ENCODE measurements at places on chromosomes 6 and 20.
A peak's percentile ranks its signal among the peaks of the same experiment; 100 is the strongest.

DNA sequence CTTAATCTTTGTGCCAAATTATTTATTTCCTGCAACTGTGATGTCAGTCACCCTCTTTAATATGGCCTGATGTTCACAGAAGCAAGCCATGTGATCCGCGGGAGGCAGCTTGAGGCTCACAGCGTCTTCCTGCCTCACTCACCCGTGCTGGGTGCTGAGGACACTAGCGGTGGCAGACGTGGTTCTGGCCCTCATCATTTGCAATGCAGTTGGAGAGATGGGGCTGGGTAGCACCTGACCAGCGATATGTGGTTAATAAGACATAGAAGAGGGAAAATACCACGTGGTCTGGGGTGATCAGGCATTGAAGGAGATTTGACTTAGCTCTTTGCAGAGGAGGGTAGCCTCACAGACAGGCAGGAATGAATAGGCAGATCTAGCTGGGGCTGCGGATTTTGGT lies 264.7 kb downstream of the TMEM242 start:
- DNase-seq = no peak

GRCh38 chr6:15114061-15114460 lies 131.8 kb upstream of the JARID2 start:
- no peak for DNase-seq

GRCh38 chr6:27553123-27553904 lies 80.4 kb upstream of the ZNF184 start:
- DNase-seq = no peak

GRCh38 chr6:73236144-73236750 lies 11.0 kb upstream of the KHDC1L start:
- DNase-seq = no peak

GRCh38 chr6:68427630-68428029 lies 207.5 kb upstream of the ADGRB3 start:
- no peak for DNase-seq

GRCh38 chr6:137820952-137821351 lies 46.1 kb upstream of the TNFAIP3 start:
- DNase-seq = no peak

DNA sequence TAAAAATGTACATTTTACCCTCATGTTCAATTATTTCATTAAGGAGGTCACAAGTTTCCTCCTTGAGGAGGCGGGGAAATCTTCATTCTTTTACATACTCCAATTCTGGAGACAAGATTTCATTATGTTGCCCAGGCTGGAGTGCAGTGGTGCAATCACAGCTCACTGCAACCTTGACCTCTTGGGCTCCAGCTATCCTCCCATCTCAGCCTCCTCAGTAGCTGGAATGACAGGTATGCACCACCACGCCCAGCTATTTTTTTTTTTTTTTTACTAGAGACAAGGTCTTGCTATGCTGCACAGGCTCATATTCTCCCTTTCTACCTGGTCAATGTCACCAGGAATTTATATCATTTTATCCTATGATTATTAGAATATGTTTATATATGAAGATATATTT lies 85.8 kb downstream of the FUT9 start:
- no peak for DNase-seq

DNA sequence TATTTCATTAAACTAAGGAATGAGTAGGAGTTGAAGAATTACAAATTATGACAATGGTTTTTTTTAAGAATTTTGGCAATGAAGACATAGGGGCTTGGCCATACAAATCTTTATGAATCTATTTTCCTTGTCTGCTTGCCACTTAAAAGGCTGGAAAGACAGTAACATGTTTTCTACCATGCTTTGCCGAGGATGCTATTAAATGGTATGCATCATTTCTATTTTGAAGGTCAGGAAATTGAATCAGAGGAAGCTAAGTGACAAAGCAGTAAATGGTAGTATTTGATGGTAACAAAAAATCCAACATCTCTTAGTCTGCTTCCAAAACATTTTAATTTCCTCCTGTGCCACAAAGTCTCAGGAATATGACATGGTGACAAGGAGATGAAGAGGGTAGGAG lies 287.2 kb downstream of the RFPL4B start:
- no peak for DNase-seq

DNA sequence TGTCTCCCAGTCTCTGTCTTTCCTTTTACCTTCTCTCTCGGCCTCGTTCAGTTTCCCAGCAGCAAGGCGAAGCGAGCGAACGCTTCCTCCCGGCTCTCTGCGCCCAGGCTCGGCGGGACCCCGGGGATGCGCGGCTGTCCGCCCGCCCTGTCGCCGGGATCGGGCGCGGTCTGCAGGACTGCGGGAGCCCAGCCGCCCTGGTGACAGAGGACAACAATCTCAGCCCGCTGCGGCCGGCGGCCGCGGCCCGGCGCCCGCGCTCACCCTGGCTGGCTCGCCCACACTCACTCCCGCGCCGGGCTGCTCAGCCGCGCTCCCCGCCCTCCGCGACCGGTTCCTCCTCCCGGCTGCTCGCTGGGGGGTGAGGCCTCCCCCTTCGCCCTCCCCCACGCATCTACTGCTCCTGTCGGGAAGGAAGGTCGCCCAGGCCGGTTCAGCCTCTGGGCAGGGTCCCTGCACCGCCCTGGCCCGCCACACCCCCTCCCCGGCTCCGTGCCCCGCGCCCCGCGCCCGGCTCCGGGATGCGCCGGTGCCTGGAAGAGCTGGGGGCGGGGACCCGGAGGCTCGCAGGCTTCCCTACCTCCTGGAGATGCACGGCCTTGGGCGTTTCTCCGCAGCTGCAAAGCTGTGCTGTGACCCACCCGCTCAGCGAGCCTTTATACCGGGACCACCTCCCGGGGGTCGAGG lies 410 bp downstream of the SYNE1 start:
- peak; percentile 14 for DNase-seq

GRCh38 chr20:35600993-35601973 lies 14.3 kb upstream of the SPAG4 start:
- DNase-seq = peak; percentile 60

GRCh38 chr6:84773133-84773430 lies 8.7 kb upstream of the TBX18 start:
- no peak for DNase-seq

GRCh38 chr20:50062006-50062838 lies 50.7 kb downstream of the UBE2V1 start:
- no peak for DNase-seq

DNA sequence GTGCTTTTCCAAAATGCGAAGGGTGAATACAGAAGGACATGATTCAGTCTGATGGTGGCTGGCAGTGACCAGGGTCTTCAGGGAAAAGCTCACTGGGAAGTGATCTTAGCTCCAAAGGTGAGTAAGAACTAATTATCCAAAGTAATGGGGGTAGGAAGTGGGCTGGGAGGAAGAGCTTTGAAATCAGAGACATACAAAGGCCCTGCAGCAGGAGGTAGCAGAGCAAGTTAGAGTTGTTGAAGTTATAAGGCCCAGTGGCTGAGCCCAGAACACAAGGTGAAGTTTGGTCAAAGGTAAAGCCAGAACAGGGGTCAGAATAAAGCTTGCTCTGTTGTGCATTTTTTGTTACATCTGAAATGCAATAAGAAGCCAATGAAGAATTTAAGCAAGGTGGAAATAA lies 81.2 kb downstream of the PLCB1 start:
- no peak for DNase-seq

- no peak for DNase-seq
Measured at GRCh38 chr20:37870294-37870693, 32.6 kb upstream of the VSTM2L start.

DNA sequence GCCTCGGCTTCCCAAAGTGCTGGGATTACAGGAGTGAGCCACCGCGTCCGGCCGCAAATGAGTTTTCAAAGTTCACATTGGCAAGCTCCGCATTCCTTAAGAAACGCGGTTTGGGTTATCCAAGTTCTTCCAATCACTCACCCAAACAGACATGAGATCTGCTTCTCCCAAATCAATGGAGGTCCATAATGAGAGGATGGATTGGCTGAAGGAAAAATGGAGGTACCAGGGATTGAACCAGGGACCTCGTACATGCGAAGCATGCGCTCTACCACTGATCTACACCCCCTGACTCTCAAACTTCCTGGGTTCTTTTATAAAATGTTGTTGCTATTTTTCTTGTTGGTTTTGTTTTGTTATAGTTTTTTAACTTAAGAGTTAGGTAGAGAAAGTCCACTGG lies 170.0 kb downstream of the GPX5 start:
- DNase-seq = no peak

GRCh38 chr6:127582777-127583462 lies 5.9 kb downstream of the C6orf58 start:
- no peak for DNase-seq

- no peak for DNase-seq
Measured at GRCh38 chr6:113077794-113078193, 730.7 kb downstream of the RFPL4B start.

GRCh38 chr20:46139908-46140482 lies 21.9 kb downstream of the CD40 start:
- no peak for DNase-seq

DNA sequence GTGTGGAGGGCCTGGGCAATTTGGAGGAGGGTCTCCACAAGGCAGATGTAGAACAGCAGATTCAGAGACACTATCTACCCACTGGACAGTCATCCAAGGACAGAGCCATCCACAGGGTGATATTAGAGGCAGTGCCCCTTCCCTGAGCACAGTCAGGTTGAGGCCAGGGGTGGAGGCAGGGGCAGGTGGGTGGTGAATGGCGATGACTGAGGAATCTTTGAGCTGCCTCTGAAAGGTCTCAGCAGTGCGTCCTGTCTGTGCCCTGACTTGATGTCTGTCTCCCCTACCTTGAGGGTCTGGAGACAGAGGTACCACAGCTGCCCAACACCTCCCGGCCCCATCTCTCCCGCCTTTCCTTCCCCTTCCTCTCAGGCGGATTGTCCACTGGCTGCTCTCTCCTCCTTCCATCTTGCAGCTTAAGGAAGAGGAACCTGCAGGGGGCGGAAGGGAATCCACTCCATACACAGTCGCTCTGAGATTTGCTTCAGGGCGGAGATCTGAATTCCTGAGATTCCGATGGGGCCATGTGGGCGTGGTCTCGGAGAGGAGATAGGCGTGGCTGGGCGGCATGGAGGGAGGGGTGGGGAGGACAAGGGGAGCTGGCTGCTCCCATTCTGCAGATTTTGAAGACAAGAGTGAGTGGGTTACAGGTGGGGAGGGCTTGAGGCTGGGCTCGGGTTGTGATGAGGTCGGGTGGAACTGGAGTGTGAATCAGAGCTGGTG lies 1.7 kb downstream of the MUCL3 start:
- no peak for DNase-seq

- no peak for DNase-seq
Measured at GRCh38 chr6:41489120-41489851, 56.9 kb upstream of the FOXP4 start.

- DNase-seq = no peak
Measured at GRCh38 chr6:69771158-69771906, 25.5 kb downstream of the LMBRD1 start.

DNA sequence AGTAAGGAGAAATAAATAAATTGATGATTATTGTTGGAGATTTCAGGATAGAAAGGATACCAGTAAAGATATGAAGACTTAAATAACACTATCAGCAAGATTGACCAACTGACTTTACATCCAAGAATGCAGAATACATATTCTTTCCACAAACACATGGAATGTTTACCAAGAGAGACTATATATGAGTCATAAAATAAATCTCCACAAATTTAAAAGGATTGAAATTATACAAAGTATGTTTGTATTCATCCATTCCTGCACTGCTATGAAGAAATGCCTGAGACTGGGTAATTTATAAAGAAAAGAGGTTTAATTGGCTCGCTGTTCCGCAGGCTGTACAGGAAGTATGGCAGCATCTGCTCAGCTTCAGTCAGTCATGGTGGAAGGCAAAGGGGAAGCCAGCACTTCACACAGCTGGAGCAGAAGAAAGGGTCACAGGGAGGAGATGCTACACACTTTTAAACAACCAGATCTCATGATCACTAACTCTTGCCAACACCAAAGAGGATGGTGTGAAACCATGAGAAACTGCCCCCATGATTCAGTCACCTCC lies 56.7 kb upstream of the TNFRSF21 start:
- no peak for DNase-seq

GRCh38 chr6:16450285-16450684 lies 211.9 kb downstream of the GMPR start:
- no peak for DNase-seq

- DNase-seq = no peak
Measured at GRCh38 chr20:22808628-22809027, 224.3 kb upstream of the FOXA2 start.

DNA sequence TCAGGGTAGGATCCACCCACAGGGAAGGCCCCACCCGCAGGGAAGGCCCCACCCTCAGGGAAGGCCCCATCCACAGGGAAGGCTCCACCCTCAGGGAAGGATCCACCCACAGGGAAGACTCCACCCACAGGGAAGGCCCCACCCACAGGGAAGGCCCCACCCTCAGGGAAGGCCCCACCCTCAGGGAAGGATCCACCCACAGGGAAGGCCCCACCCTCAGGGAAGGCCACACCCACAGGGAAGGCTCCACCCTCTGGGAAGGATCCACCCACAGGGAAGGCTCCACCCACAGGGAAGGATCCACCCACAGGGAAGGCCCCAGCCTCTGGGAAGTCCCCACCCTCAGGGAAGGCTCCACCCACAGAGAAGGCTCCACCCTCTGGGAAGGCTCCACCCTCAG lies 40.5 kb downstream of the KCNQ2 start:
- DNase-seq = no peak

- no peak for DNase-seq
Measured at GRCh38 chr20:16520154-16520553, 53.1 kb downstream of the KIF16B start.

- DNase-seq = no peak
Measured at GRCh38 chr6:117676577-117677218, 1.4 kb downstream of the NUS1 start.

- DNase-seq = no peak
Measured at GRCh38 chr6:21942897-21943296, 349.3 kb downstream of the SOX4 start.

- DNase-seq = no peak
Measured at GRCh38 chr6:3743541-3743940, 8.0 kb downstream of the PXDC1 start.

- DNase-seq = no peak
Measured at GRCh38 chr6:170277893-170278742, 12.8 kb downstream of the DLL1 start.

DNA sequence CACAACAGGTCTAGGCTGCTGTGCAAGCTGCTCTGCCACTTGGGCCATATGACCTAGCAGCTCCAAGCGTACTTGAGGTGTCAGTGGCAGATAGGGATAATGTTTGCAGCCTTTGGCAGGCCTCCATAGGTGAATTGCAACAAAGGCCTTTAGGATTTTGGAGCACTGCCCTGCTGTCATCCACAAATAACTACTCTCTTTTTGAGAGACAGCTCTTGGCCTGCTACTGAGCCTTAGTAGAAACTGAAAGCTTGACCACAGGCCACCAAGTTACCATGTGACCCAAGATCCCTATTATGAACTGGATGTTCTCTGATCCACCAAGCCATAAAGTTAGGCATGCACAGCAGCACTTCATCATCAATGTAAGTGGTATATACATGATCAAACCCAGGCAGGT lies 29.9 kb downstream of the FBXO30 start:
- no peak for DNase-seq

Measured in stimulated activated CD8-positive, alpha-beta memory T cell treated with anti-CD3 and anti-CD28 coated beads, Interleukin-15, amount 100 ng/mL, for 4 hours (primary cell).